ENCODE measurements at places on chromosomes 1 and 21.

- DNase-seq: no peak
Measured at GRCh38 chr1:180234369-180235076, 4.5 kb downstream of the LHX4 start.

- DNase-seq: no peak
Measured at GRCh38 chr1:229032375-229032774, 238.5 kb upstream of the RAB4A start.

GRCh38 chr21:37748351-37748750 is 167.9 kb downstream of the KCNJ6 start:
- DNase-seq: no peak

- no peak for DNase-seq
Measured at GRCh38 chr1:64098436-64098835, 105.0 kb upstream of the UBE2U start.

DNA sequence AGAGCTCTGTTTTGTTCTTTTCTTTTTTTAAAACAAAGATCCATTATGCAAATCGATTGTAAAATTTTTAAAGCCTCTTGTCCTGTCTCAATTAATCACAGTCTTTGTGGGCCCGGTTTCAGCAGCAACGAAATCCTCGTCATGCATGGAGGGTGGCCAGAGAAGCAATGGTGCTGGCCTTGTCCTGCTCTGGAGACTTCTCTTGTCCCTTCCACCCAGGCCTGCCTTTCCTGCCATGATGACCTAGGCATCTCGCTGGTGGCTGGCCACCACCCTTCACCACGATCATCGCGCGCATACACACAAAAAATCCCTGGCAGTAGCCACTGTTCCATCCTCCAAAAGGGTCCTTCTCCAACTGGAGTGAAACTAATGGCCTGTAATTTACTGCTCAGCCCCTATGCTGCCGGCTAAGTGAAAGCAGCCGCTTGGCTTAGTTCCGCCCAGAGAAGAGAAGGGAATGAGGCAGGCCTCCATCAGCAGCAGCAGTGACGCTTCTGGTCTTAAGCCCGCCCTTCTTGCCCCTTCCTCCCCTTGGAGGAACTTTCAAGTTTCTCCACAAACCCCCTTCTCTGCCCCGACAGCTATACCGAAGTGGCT is 309.5 kb downstream of the NPHP4 start:
- no peak for DNase-seq

- DNase-seq: no peak
Measured at GRCh38 chr1:230299191-230300006, 126.7 kb downstream of the PGBD5 start.

- DNase-seq: no peak
Measured at GRCh38 chr1:201715801-201716741, 112.9 kb upstream of the IPO9 start.

DNA sequence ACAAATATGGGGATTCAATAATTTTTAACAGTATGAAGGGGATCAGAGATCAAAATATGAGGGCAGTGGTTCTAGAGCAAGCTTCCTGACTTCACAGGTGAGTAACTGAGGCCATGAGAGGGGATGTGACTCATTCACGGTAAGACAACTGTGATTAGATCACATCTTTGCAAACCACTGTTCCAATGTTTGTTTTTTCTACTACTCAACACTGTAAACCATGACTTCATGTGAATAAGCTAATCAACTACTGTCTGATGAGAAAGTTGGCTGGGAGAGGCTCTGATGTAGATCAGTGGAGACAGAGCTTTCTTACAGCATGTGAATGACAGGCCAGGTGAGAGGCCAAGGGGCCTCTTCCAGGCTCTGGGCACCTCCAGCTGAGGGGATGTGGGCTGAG is 84.7 kb downstream of the BRINP2 start:
- DNase-seq: no peak

DNA sequence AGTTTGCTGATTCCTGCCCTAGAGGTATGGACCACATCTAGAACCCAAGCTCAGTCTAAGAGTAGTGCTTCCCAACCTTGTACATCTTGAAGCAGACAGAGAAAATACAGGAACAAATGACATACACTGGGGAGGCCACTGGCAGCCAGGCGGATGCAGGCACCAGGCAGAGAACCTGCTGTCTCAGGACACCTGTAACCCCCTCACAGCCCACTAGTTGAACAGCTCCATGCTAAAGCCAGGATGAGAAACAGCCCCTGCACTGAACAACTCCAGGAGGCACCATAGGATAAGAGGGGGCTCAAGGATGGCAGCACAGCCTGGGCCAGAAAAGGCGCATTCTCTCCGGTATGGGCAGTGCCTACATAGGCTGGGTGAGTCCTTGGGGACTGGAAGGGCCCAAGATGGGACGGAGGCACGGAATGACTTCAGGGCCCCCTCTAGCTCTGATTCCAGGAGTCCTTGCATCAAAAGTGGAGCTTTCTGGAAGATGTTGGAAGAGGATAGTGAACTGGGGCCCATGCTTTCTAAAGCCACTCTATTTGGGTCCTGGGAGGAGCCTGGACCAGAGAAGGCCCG is 16.0 kb downstream of the MEF2D start:
- DNase-seq: no peak

GRCh38 chr21:45365608-45366241 is 39.2 kb upstream of the COL18A1 start:
- DNase-seq: no peak

DNA sequence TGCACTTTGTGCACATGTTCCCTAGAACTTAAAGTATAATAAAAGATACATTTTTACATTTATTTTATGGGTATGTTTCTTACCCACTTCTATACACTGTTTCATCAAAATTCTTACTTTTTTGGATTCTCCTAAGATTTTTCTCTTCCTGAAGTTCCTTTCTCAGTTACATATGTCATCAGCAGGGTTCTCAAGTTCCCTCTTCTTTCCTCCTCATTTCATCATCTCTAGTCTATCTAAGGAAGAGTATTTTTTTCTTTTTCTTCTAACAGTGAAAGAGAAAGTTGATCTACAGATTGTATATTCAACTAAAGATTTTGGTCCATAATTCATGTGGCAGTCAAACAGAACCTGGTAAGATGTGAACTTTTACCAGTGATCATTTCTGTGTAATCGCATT is 41.2 kb upstream of the CYYR1 start:
- DNase-seq: no peak

DNA sequence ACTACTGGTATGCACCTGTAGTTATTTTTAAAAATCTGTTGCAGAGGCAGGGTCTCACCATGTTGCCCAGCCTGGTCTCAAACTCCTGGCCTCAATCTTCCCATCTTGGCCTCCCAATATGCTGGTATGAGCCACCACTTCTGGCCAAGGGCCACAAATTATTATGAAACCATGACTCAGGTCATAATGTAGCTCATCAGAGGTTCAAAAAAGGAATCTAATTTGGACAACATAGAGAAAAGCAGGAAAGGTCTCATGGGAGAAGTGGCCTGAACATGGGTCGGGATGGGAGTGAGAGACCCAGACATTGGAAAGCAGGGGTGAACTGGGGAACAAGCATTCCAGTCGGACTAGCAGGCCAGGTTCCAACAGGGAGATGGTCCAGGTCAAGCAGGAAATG is 45.2 kb upstream of the C1orf198 start:
- DNase-seq: no peak

GRCh38 chr1:32265846-32266245 is 14.8 kb downstream of the LCK start:
- no peak for DNase-seq

- DNase-seq: no peak
Measured at GRCh38 chr1:34976384-34977209, 8.6 kb downstream of the TMEM35B start.

DNA sequence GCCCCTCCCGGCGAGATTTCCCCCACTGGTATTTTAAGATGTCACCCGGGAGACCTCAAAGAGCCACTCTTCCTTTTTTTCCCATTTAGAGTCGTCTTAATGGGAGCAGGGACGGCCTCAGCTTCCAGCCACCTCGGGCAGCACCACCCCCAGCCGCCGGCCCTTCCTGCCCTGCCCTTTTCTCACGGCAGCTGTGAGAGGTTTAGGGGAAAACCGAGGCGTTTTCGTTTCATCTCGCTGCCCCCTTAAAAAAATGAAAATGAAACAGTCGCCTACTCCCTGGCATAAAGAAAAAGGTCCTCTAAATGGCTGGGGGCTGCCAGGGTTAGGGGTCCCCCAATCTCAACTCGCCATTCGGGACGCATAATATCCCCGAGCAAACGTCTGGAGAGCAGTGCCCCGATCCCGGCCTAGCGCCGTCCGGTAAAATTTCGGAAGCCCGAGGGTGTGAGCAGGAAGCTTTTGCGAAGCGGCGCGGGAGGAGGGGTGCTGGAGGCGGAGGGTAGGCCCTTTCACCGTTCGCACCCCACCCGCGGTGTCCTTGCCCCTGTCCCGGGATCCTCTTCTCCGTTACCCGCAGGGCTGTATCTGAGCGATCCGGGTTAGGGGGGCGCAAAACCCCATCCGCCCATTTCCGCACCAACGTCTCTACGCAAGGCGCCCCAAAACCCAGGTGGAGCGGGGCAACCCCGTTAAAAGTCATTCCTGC is 1.2 kb downstream of the RUNX3 start:
- DNase-seq: no peak

GRCh38 chr1:11848373-11848700 is 754 bp upstream of the NPPA start:
- no peak for DNase-seq

- DNase-seq: no peak
Measured at GRCh38 chr1:145982010-145982723, 14.2 kb downstream of the TXNIP start.

DNA sequence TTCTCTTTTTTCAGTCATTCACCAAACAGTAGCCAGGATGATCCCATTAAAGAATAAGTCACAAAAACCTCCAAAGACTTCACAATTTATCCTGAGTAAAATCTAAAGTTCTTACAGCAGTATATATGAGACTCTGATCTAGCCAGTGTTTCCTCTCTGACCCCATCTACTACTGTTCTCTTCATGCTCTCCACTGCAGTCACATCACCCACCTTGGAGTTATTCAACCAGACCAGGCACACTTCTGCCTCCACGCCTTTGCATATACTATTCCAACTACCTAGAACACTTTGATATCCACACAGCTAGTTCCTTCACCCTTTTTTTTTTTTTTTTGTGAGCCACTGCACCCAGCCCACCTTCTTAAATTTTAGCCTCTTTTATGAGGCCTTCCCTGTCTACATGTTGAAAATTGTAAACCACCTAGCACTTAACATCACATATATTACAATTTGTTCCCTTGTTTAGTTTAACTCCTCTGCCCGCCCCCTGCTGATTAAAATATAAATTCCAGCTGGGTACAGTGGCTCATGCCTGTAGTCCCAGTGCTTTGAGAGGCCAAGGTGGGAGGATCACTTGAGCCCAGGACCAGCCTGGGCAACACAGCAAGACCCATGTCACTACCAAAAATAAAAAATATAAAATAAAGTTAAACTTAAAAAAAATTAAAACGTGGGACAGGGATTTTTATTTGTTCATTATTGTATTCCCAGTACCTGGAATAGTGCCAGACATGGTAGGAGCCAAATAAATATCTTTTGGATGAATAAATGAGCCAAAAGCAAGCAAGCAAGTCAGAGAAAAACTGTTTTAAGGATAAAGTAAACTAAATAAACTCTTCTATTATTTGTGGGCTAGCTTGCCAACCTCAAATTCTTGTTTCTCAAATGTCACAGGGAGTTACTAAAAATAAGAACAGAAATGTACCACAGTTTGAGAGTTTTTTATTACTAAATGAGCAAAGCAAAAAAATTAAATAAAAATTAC is 35.2 kb upstream of the MUTYH start:
- DNase-seq: no peak

- DNase-seq: no peak
Measured at GRCh38 chr1:234699795-234700665, 90.1 kb upstream of the IRF2BP2 start.

DNA sequence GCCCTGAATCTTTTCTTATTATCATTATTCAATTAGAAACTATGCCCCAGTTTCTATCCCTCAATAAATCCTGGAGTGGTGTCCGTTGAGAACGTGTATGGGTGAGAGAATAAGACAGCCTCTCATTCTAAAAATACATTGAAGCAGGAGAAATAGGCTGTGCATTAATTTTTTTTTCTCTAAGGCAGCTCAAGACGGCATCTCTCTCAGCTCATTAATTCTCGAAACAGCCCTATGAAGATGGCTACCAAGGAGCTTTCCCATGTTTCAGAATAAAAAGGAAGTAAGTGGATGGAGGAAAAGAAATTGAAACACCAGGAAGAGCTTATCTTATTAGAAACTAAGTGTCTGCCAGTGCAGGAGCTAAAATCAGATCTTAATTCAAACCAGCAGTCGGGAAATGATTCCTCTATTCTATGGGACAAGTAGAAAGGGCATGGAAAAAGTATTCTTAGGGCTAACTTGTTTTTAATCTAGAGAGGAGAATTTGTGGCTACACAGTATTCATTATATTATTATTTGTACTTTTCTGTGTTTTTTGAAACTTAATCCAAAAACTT is 347.1 kb upstream of the PLD5 start:
- DNase-seq: no peak

GRCh38 chr21:35664683-35665082 is 395.6 kb downstream of the SETD4 start:
- no peak for DNase-seq

GRCh38 chr1:239123260-239123659 is 263.1 kb upstream of the CHRM3 start:
- DNase-seq: no peak

GRCh38 chr21:42691901-42692559 is 38.6 kb downstream of the PDE9A start:
- no peak for DNase-seq

DNA sequence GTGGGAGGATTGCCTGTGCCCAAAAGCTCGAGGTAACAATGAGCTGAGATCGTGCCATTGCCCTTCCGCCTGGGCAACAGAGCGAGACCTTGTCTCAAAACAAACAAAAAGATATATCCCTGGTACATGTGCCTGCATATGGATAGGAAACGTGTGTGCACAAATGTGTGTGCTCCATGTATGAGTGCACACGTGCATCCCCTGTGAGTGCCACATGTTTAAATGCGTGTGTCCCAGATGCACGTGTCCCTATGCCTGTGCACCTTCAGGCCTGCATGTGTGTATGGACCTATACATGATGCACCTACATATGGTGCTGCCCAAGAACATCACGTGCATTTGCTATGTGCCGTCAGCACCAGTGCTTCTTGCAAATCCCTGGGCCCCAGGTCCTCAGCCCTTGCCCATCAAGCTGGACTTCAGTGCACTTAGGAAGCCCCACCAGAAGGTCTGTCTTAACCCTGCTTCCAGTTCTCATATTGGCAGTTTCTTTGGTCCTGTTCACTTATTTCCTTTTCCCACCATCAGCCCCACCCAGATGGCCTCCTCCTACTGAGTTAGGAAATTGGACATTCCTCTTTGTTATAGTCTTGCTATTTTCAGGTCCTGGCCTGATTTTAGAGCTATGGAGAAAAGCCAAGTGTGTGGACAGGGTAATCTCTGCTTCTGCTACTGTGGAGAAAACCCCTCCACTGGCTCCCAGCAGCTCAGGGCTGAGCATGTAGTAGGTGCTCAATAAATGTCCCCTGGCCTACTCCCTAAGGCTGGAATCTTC is 15.4 kb downstream of the TIE1 start:
- no peak for DNase-seq

Data from activated CD4-positive, CD25-positive, alpha-beta regulatory T cell treated with anti-CD3 and anti-CD28 coated beads, Interleukin-2, amount 50 U/mL, for 16 hours (primary cell).